ENCODE measurements at places on chromosomes 5 and 9.

GRCh38 chr9:116094846-116095245 is 58.7 kb upstream of the PAPPA start:
- DNase-seq = no peak

- no peak for DNase-seq
These were observed 472.1 kb downstream of the DMRT2 start for GRCh38 chr9:1522219-1522767.

GRCh38 chr9:95435074-95435728 is 81.6 kb downstream of the PTCH1 start:
- DNase-seq = no peak

DNA sequence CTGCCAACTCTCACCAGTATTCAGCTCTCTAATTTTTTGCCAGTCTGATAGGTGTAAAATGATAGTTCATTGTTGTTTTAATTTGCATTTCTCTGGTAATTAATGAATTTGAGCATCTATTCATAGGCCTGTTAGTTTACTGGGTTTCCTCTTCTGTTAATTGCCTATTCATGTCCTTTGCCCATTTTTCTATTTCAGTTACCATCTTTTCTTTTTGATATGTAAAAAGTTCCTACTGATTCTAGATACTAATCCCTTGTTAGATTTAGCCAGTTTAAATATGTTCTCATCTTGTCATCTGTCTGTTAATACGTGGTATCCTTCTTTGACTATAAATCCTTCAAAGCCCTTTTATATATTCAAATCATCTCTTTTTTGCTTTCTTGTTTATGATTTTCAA is 247.8 kb downstream of the ARHGAP26 start:
- no peak for DNase-seq

GRCh38 chr9:68608763-68609162 is 68.1 kb upstream of the TMEM252 start:
- no peak for DNase-seq

Measured in stimulated activated CD8-positive, alpha-beta memory T cell treated with anti-CD3 and anti-CD28 coated beads, Interleukin-7, amount 100 ng/mL, for 1 hour (primary cell).